NCI-H2171 (cell line): ENCODE measurements at places on chromosomes 1 and 21.
A peak's percentile ranks its signal among the peaks of the same experiment; 100 is the strongest.

DNA sequence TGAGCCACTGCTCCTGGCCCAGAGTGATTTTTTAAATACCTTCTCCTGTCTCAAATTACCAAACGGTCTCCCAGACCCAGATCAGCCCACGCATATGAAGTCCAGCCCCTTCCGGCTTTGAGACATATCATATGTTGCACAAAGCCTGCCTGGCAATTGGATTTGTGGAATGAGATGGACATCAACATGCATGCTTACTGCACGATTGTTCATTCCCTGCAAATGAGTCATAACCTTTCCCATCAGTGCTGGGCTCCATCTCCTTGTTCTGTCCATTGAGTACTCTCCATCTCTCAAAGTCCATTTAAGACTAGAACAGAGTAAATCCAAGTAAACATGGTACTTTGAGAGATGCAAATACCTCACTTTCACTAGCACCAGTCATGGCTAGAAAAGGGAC is 612.2 kb upstream of the USP24 start:
- DNase-seq: no peak

- DNase-seq: no peak
These were observed 25.4 kb downstream of the INTS7 start for GRCh38 chr1:212010004-212010403.

GRCh38 chr1:24191860-24192259 is 4.8 kb upstream of the IFNLR1 start:
- DNase-seq: no peak

GRCh38 chr1:76267631-76268030 is 193.1 kb downstream of the ST6GALNAC3 start:
- DNase-seq: no peak

DNA sequence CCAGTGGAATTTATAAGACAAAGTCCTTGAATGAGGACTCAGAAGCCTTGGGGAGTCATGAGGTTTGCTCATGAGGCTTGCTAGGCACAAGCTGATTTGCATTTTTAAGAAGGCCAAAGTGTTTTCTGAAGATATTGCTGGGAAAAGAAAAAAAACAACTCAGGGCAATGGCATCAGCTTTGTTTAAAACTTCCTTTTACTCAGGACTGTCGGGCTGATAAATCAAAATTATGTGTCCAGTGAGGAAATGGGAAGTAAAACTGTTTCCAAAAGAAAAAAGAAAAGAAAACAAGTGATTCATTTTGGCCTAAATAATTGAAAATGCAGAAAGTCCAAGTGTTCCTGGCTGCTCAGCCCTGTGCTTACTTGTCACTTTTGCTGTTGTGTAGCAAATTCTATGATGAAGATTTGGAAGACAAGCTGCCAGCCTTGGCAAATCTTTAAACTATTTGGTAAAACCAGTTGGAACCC is 282.4 kb downstream of the HLX start:
- no peak for DNase-seq

GRCh38 chr1:222970040-222970439 is 155.2 kb downstream of the DISP1 start:
- DNase-seq: peak; percentile 16

GRCh38 chr1:193013005-193013404 is 46.2 kb downstream of the UCHL5 start:
- no peak for DNase-seq

GRCh38 chr1:208919371-208919770 is 664.1 kb upstream of the CAMK1G start:
- no peak for DNase-seq

DNA sequence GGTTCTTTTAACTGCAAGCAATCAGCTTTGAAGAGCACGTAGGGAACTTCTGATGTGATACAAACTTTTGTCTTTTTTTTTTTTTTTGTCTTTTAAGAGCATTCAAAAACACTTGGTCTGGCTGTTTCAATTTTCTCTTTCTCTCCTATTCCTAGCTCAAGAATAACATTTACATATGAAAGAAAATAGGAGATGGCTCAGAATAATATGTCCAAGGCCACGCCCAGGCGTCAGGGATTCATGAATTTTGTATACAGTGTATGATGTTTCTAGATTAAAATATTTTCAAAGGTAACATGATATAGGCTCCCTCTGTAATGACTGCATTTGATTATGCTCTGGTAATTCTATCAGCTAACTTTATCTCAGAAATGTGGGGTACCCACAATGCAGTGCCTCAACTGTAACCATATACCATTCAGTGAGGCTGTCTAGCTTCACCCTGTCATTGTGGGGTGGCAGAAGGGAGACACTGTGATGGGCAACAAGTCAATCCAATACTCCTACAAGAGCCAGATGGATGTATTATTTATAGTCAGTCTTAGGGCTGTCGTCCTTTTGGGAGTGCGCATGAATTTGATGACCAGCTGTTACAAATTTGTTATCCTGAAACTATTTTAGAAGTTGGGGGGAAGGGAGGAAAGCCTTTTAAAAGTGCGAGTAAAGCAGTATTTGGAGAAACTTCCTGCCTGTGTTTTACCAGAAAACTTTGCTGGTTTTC is 1.5 kb upstream of the AKNAD1 start:
- DNase-seq: peak; percentile 87

DNA sequence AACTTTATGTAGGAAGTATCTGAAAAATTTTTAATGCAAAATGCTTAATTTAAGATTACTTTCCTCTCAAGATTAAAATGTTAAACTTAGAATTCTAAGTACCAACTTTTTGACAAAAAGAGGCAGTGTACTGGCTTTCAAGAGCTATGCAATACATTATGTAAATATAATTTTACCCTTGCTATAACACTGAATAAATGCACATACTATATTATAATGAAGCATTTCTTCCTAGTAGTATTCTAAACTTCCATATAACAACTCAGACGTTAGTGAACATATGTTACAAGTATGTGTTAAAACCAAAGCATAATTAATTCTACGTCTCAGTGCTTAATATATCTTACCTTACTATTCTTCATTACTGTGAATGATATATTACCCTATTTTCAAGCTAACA is 58.5 kb downstream of the RGS21 start:
- DNase-seq: no peak

GRCh38 chr1:34164771-34165391 is at the start of gene CSMD2:
TSS of gene CSMD2 (minus strand) at chr1:34165230. CDS start at chr1:34165097, 133 bp downstream.
- DNase-seq: peak; percentile 31

GRCh38 chr1:154954541-154954940 is 1.4 kb downstream of the PBXIP1 start:
- no peak for DNase-seq

- no peak for DNase-seq
These were observed 47.1 kb downstream of the GPR88 start for GRCh38 chr1:100584761-100585745.

GRCh38 chr1:46556822-46557221 is 5.4 kb upstream of the KNCN start:
- no peak for DNase-seq

GRCh38 chr1:232463225-232463624 is 166.7 kb downstream of the SIPA1L2 start:
- peak; percentile 32 for DNase-seq

GRCh38 chr1:209342441-209343175 is 240.9 kb upstream of the CAMK1G start:
- DNase-seq: no peak

DNA sequence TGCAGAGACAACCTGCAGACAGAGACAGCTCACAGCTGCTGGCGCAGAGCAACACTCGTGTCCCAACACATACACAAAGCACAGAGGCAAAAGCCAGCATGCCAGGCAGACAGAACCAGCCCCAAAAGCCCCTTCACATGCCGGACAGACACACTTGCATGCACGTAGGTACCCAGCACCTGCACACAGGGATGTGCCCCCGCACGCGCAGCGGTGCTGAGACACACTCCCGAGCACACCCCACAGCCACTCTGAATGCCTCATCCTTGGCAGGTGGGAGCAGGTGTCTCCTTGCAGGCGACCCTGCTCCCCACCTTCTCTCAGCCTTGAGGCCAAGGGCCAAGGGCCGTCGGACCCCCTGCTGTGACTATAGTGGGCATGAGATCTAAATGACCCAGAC is 41.2 kb upstream of the ZC3H12A start:
- no peak for DNase-seq

- no peak for DNase-seq
These were observed 4.0 kb upstream of the ETV3 start for GRCh38 chr1:157142201-157142600.

DNA sequence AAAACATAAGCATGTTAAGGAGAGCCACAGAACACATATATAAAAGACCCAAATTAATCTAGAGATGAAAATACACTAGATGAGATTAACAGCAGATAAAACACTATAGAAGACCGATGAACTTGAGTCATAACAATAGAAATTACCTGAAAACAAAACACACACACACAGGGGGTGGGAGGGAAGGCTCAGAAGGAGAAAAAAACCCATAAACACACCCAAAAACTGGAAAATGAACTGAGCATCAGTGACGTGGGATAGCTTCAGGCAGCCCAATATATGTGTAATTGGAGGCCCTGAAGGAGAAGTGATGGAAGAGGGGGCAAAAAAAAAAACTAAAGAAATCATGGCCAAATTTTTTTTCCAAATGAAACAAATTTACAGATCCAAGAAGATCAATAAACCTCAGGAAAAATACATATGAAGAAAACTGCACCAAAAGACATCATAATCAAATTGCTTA is 11.4 kb downstream of the ALDH9A1 start:
- DNase-seq: no peak

GRCh38 chr1:175216444-175216843 is 23.9 kb upstream of the KIAA0040 start:
- no peak for DNase-seq

DNA sequence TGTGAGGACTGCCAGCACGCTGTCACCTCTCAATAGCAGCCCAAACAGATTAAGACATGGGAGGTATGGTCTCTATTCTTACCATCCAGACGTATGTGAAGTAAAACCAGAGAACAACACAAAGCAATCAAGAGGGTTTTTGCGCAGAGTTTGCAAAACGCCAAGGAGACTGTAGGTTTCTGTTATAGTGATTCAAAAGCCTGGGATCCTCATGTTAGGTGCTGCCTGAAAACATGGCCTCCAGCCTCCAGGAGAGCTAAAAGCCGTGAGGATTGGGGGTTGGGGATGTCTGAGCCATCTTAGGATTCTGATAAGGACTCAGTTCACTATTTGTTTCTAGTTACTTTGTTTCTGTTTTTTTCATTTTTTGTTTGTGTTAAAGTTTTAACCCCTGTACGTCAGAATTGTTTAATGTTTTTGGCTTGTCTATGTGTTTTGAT is 4.2 kb upstream of the CCT8 start:
- DNase-seq: peak; percentile 62

DNA sequence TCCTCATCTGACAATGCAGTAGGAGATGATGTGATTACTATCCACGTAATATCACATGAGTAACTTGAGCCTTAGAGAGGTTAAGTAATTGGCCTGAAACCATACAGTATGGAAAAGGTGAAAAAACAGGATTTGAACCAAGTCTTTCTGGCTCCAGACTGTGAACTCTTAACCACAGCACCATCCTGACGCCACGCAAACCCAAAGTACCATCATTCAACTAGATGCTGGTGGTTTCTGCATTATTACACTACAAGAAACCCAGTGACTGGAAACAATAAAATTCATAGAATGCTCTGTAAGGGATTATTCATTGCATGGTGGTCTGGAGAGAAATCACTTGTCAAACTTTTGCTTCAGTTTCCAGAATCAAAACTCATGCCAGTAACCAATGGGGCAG is 90.7 kb downstream of the MAB21L3 start:
- DNase-seq: no peak

DNA sequence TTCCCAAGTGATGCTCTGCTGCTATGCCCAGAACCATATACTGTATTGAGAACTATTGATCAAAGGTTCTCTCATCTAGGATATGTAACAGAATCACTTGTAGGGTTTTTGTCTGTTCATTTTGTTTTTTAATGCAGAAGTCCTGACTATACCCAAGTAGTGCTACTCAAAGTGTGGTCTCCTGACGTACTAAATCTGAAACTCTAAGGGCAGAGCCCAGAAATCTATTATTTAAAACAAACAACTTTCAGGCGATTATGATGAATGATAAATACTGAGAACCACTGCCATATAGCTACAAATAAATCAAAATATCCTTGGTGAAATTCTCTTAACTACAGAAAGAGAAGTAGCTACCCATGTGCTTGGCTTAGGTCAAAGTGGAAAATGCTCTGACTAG is 10.1 kb downstream of the ZZZ3 start:
- no peak for DNase-seq

DNA sequence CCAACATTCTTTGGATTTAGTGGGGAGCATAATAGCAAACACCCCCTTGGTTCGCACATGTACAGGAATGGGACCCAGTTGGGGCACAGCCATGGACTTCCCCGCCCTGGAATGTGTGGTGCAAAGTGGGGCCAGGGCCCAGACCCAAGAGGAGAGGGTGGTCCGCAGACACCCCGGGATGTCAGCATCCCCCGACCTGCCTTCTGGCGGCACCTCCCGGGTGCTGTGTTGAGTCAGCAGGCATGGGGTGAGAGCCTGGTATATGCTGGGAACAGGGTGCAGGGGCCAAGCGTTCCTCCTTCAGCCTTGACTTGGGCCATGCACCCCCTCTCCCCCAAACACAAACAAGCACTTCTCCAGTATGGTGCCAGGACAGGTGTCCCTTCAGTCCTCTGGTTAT is 21.8 kb downstream of the UQCRHL start:
- no peak for DNase-seq

DNA sequence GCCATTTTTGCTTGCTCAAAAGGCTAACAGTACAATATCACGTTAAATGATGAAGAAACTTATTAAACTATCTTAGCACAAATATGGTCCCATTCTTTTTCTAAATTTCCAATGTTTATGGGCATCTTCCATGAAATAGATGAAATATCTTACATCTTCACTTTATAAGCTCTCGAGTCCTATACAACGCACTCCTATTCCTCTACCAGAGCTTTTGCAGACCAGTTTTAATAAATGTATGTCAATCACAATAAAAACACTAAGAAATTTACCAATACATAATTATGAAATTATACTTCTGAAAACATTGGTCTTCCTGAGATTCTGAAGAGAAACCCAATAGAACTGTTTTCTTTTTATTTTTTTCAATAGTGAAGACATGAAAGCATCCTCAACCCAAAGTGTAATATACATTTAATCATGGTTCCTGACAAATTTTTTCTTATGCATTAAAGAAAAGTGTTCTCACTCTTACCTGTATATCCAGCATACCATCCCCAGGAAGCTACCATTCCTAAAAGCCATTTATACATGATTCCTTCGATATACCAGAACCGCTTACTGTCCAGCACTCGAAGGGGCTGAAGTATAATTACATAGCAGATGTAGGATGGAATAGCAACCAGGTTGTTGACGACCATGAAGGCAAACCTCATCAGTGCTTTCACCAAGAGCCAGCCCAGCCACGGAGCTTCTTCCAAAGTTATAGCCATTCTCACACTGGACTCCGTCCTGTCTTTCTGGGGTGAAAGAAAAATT is 1.8 kb downstream of the LPGAT1 start:
- DNase-seq: no peak

- DNase-seq: no peak
These were observed 205.4 kb downstream of the NFIA start for GRCh38 chr1:61287734-61288133.

- no peak for DNase-seq
These were observed 200.1 kb downstream of the AMY1C start for GRCh38 chr1:103949779-103950178.

GRCh38 chr1:101284622-101285218 is 47.9 kb downstream of the S1PR1 start:
- no peak for DNase-seq

GRCh38 chr1:110631836-110632620 is 25.9 kb upstream of the KCNA2 start:
- no peak for DNase-seq

GRCh38 chr1:112818990-112819689 is 104.0 kb upstream of the PPM1J start:
- DNase-seq: no peak
